Daoy (cell line): ENCODE measurements at places on chromosomes 11 and 22. TPM values are rescaled to one million over a fixed set of nuclear protein-coding genes. Genes with fewer than 3 reads are reported as not detected.

Gene CFAP300
- total RNA-seq, result 1.9 and 4.1 TPM in 2 replicates

Gene CARD18
- 0.80 and 1.0 TPM in 2 replicates for total RNA-seq

Gene CBX6
- 25.5 and 32.5 TPM in 2 replicates for total RNA-seq

Gene ACR
- not detected in 2 replicates for total RNA-seq

Gene TEX12
- total RNA-seq, result not detected in 2 replicates

Gene PLEKHA7
- 8.9 and 10.2 TPM in 2 replicates for total RNA-seq

Gene SLC36A4
- total RNA-seq, result 6.3 and 6.9 TPM in 2 replicates

Gene CAVIN3
- 173 and 189 TPM in 2 replicates for total RNA-seq

Gene NDUFV1
- total RNA-seq, result 218 and 229 TPM in 2 replicates

Gene CSNK2A3
- 1.3 and 2.4 TPM in 2 replicates for total RNA-seq

Gene CHID1
- total RNA-seq, result 38.5 TPM in 2 replicates

Gene OOSP2
- total RNA-seq, result not detected in 2 replicates

Gene LARGE2
- 0.92 and 1.0 TPM in 2 replicates for total RNA-seq

Gene CD248
- total RNA-seq, result 0.06 TPM in 1 of 2 replicates, not detected in the other

Gene OR1S2
- not detected in 2 replicates for total RNA-seq

Gene SLC35E4
- 8.2 and 11.4 TPM in 2 replicates for total RNA-seq

Gene CSF2RB
- not detected in 2 replicates for total RNA-seq

Gene OR56A1
- under 0.01 TPM in 1 of 2 replicates, not detected in the other for total RNA-seq

Gene RIMBP3C
- total RNA-seq, result 1.2 TPM in 1 of 2 replicates, not detected in the other

Gene ADM2
- 0.03 and 0.23 TPM in 2 replicates for total RNA-seq

Gene OR8G5
- total RNA-seq, result not detected in 2 replicates

Gene SLC22A9
- total RNA-seq, result not detected in 2 replicates

Gene SLC1A2
- 0.03 and 0.17 TPM in 2 replicates for total RNA-seq

Gene FGF4
- total RNA-seq, result not detected in 2 replicates

Gene NCF4
- total RNA-seq, result 0.23 and 1.7 TPM in 2 replicates

Gene MPPED1
- not detected in 2 replicates for total RNA-seq

Gene TRIM48
- not detected in 2 replicates for total RNA-seq

Gene RFPL2
- total RNA-seq, result not detected in 2 replicates

Gene NXPE1
- total RNA-seq, result not detected in 2 replicates

Gene OR51E1
- not detected in 2 replicates for total RNA-seq

Gene FLRT1
- not detected in 2 replicates for total RNA-seq

Gene C11orf52
- not detected in 2 replicates for total RNA-seq

Gene OR51A7
- not detected in 2 replicates for total RNA-seq

Gene TBX10
- total RNA-seq, result not detected in 2 replicates

Gene NLRP6
- total RNA-seq, result not detected in 2 replicates

Gene NAP1L4
- 79.1 and 88.6 TPM in 2 replicates for total RNA-seq

Gene LRRC56
- total RNA-seq, result 0.11 and 0.60 TPM in 2 replicates

Gene OR8A1
- total RNA-seq, result not detected in 2 replicates

Gene SYT9
- 1.8 and 2.0 TPM in 2 replicates for total RNA-seq

Gene ARSA
- total RNA-seq, result 12.5 and 16.0 TPM in 2 replicates

Gene KCNK4
- 0.23 TPM in 1 of 2 replicates, not detected in the other for total RNA-seq

Gene ANO1
- 0.86 and 6.0 TPM in 2 replicates for total RNA-seq

Gene RIN1
- 13.2 and 14.6 TPM in 2 replicates for total RNA-seq

Gene ANGPTL5
- total RNA-seq, result not detected in 2 replicates

Gene GUCY1A2
- total RNA-seq, result 0.71 and 1.1 TPM in 2 replicates

Gene OR52I1
- total RNA-seq, result not detected in 2 replicates

Gene LRRC32
- 0.18 and 0.29 TPM in 2 replicates for total RNA-seq

Gene PGA5
- total RNA-seq, result not detected in 2 replicates

Gene VWCE
- total RNA-seq, result not detected in 2 replicates

Gene MS4A14
- total RNA-seq, result not detected in 2 replicates

Gene LRRC4C
- total RNA-seq, result not detected in 2 replicates

Gene BTBD10
- total RNA-seq, result 62.2 and 68.4 TPM in 2 replicates

Gene NCAM1
- total RNA-seq, result 21.3 and 27.7 TPM in 2 replicates

Gene MISFA
- 0.63 and 6.4 TPM in 2 replicates for total RNA-seq

Gene RTN4RL2
- total RNA-seq, result 0.23 TPM in 1 of 2 replicates, not detected in the other

Gene MTFP1
- 57.8 and 84.1 TPM in 2 replicates for total RNA-seq

Gene TSPAN32
- not detected in 2 replicates for total RNA-seq

Gene MUC15
- total RNA-seq, result 0.36 TPM in 1 of 2 replicates, not detected in the other

Gene POU2AF2
- total RNA-seq, result not detected in 2 replicates
